ENCODE measurements at places on chromosomes 13 and 19.

DNA sequence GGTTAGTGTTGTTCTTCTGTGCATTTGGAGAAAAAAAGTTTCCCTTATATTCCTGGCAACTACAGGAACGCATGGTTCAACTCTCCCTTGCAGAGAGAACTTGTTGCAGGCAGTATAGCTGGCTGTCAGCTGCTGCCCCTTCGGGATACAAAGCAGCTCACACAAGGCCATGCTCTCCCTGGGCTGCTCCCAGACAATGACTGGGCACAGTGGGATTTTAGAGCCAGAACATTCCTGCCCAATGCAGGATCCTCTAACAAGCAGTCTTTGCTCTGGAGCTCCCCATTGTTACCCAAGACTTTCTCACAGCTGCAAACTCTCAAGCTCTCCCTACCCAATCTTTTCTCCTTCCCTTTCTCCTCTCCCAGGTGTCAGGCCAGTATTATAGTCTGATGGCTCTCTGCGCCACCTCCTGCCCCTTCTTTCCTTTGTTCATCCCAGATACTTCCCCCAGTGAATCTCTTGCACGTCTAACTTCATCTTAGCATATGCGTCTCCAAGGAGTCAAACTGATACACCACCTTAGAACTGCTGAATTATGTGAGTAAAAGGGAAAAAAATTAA, 27.5 kb upstream of the SERPINE3 start:
- DNase-seq = no peak

DNA sequence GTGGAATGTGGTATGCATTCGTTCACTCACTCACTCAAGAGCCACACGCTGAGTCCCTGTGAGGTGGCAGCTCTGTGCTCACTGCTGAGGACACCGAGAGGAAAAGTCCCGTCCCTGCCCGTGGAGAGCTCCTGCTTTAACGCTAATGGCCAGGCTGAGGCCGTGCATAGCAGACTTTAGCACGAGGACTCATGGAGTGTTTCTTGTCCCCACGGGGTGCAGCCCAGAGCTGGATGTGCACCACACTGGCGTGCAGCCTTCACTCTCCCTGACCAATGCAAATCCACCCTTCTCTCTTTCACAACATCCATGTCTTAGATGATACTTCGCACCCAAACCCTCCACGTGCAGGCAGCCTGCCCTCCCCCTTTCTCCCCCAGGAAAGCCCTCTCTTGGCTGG, 159.6 kb upstream of the ZNF536 start:
- DNase-seq = no peak

DNA sequence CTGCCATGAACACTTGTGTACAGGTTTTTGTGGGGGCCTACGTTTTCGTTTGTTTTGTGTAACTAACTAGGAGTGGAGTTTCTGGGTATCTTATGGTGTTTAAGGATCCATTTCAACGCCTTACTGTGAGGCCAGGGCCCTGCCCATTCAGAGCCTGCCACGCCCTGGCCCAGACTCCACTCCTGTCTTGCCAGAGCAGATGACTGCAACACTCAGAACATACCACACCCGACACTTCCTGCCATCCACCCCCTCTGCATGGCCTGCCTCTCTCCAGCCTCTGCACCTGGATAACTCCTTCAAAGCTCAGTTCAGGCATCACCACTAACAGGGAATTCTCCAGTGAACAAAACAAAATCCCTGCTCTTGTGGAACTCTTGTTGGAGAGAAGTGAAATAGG, 43.2 kb downstream of the RGCC start:
- DNase-seq = no peak

GRCh38 chr13:59931621-59932020, 232.1 kb downstream of the DIAPH3 start:
- no peak for DNase-seq

DNA sequence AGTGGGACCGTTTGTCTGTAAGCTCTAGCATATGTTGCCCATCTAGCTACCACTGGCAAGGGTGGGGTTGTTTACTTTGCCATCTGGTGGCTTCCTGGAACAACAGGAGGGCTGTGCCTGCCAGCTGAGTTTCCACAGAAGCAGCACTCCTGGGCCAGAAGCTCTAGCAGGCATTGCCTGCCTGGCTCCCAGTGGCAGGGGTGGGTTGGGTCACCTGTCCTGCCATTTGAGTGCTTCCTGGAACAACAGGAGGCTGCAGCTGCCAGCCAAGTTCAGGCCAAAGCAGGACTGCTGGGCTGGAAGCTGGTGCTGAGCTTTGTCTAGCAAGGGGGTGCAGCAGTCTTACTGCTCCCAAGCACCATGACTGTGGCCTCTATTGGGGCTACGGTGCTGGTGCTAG, 239.7 kb downstream of the MTUS2 start:
- DNase-seq = no peak

DNA sequence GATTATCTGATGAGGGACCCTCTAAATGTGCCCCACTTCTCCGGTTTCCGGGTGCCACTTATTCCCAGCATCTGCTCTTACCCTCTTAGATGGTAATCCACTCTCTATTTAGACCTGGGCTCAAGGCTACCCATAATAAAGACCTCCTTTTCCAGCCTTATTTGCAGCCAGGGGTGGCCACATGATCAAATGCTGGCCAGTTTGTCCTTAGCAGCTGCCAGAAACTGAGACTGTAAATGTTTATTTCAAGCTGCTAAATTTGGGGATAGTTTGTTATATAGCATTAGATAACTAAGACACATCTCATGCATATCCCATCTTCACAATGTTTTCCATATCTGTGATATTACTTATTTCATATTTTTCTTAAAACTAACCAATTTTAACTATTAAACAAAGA, 10.1 kb downstream of the THAP8 start:
- DNase-seq = no peak

DNA sequence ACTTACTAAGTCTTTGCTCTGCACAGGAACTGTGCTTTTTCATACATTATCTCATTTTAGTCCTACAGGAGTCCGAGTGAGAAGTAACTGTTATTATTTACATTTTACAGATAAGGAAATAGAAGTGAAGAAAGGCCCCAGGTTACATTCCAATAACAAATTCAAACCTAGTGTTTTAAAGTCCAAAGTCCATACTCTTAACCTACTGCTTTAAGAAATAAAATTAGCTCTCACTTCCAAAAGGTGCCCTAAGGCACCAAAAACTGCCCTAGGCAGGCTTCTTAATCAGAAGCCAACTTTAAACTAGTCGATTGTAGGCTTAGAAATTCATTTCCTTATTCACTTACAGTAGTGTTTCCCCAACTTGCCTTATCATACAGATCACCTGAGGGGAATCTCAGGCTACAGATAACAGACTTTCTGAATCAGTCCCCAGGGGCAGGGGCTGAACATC, 555.9 kb downstream of the DIAPH3 start:
- DNase-seq = no peak

- DNase-seq = no peak
Measured at GRCh38 chr13:45838171-45838745, 13.3 kb downstream of the SIAH3 start.

GRCh38 chr13:101626925-101627555, 174.6 kb downstream of the ITGBL1 start:
- peak; percentile 27 for DNase-seq

DNA sequence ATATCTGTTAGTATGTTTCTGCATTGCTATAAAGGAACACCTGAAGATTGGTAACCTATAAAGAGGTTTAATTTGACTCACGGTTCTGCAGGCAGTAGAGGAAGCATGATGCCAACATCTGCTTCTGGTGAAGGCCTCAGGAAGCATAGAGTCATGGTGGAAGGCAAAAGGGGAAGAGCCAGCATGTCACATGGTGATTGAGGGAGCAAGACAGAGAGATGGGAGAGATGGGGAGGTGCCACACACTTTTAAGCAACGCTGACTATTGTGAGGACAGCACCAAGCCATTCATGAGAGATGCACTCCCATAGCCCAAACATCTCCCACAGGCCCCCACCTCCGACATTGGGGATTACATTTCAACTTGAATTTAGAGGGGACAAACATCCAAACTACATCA, 32.8 kb downstream of the COG6 start:
- DNase-seq = no peak

DNA sequence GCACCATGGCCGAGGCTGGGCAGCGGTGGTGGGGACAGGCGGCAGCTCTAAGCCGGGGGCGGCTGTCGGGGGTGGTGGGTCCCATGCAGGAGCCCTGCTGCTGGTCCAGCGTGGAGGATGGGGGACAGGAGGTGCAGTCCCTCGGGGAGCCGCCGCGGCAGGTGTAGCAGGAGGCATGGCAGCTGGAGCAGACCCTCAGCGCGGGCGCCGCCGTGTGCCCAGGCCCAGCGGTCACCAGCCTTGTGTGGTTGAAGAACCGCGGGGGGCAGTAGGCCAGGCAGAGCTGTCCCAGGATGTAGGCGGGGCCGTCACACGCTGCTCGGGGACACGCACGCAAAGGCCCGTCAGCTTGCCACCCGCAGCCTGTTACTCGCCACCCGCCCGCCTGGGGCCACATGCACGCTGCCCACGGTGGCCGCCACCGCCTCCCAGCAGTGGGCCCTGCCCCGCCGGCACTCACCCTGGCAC, 2.9 kb upstream of the C19orf25 start:
- DNase-seq = no peak

GRCh38 chr13:79722885-79723445, 242.0 kb downstream of the NDFIP2 start:
- no peak for DNase-seq

GRCh38 chr19:50717026-50717723, 2.4 kb downstream of the SHANK1 start:
- peak; percentile 37 for DNase-seq

DNA sequence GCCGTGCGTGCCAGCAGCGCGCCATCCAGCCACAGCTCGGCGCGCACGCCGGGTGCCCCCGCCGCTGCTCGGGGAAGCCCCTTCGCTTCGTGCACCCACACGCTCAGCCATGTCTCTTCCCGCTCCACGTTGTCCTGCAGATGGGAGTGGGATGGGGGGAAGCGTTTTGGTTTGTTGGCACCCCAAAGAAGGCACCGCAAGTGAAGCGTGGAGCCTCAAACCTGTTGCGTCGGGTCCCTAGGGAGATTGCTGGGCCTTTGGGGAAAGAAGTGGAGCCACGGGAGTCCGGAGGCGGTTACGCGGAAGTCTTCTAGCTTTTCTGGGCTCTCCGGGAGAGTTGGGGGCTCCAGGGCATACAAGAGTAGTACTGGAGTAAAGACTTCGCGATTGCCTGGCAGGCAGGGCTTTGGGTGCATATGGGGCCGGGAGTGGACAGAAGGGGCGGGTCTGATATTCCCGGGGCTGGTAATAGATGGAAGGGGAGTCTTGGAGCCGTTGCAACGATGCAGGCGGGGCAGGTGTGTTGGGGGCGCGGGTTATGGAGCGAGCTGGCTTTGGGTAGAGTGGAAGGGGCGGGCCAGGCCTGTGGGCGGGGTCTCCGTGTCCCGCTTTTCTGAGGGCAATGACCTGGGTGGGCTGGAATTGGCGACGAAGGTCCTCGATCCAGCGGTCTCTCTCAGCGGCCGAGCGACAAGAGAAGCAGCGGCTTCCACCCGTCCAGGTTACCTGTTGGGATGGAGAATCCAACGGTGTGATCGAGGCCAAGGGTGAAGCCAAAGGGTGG, 6.5 kb downstream of the RASAL3 start:
- no peak for DNase-seq

- no peak for DNase-seq
Measured at GRCh38 chr19:1350867-1351266, 32.8 kb upstream of the NDUFS7 start.

DNA sequence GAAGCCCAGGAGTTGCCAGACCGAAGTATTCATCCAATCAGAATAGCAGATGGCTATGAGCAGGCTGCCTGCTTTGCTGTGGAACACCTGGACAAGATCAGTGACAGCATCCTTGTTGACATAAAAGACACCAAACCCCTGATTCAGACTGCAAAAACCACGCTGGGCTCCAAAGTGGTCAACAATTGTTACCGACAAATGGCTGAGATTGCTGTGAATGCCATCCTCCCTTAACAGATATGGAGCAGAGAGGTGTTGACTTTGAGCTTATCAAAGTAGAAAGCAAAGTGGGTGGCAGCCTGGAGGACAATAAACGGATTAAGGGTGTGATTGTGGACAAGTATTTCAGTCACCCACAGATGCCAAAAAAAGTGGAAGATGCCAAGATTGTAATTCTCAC, 250.3 kb upstream of the OBI1 start:
- DNase-seq = no peak

- DNase-seq = no peak
Measured at GRCh38 chr19:1019980-1020867, 699 bp downstream of the TMEM259 start.

DNA sequence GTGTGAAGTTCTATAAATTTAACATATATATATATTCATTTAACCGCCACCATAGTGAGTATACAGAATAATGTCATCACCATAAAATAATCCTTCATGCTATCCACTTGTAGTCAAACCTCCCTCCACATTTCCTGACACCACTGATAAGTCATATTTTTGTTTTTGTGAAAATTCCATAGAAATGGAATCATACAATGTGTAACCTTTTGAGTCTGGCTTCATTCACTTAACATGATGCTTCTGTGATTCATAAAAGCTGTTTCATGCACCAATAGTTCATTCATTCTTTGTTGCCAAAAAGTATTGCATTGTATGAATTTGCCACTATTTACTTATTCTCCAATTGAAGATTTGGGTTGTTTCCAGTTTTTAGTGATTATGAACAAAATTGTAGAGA, 497.5 kb upstream of the PCDH20 start:
- DNase-seq = no peak

GRCh38 chr19:17090583-17090982, 15.0 kb downstream of the MYO9B start:
- DNase-seq = peak; percentile 81

GRCh38 chr19:3058009-3058820, 4.1 kb downstream of the TLE5 start:
- no peak for DNase-seq

DNA sequence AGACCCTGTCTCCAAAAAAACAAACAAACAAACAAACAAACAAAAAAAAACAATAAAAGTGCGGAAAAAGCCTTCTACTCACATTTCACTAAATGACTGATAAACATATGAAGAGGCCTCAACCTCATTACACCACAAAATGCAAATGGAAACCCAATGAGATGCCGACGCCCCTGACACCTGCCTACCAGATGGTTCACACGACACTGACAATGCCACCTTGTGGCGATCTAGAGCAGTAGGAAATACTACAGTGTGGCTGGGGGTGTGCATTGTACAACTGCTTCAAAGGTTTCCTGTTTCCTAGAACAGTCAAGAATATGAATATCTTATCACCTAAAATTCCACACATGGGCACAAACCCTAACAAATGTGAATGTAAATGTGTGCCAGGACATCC, 14.0 kb downstream of the SCGB2B2 start:
- peak; percentile 38 for DNase-seq

DNA sequence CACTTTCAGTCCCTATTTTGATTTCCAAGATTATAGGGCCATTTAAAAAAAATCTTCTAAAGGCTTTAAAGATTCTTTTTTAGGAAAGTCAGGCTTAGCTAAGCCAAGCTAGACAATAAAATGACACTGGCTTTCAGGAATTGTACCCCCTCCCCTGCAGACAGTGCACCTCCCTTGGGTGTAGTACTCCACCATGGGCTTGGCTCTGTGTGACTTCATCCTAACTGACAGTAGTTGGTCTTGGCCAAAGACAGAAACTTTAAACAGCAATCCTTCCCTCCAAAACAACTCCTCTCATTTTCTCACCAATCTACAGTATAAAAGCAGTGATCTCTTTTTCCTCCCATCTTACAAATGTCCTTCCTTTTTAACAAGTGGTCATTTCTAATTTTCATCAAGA, 283.0 kb downstream of the DNAJC15 start:
- no peak for DNase-seq

- no peak for DNase-seq
Measured at GRCh38 chr19:7115721-7116120, 46.2 kb downstream of the ZNF557 start.

Data from GM13976 (cell line).